ENCODE measurements at places on chromosomes 6 and 20. TPM values are rescaled to one million over a fixed set of nuclear protein-coding genes. Genes with fewer than 3 reads are reported as not detected.

DNA sequence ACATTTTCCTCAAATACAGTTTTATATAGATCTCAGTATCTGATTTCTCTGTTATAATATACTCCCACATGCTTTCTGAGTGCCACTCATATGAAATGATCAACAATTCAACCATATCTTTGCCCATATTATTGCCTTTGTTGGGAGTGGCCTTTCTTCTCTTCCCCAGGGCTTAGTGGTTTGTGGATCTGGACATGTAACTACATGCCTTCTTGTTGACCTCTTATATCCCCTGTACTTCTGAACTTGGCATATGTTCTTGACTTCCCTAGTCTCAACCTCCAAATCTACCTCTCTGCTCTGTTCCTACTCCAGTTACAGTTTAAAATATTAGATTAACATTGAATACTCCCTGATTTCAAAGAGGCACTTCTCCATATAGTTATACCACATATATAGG lies 34.3 kb upstream of the PRIM2 start:
- DNase-seq: no peak

GRCh38 chr20:21826976-21827375 lies 121.5 kb downstream of the PAX1 start:
- no peak for DNase-seq

DNA sequence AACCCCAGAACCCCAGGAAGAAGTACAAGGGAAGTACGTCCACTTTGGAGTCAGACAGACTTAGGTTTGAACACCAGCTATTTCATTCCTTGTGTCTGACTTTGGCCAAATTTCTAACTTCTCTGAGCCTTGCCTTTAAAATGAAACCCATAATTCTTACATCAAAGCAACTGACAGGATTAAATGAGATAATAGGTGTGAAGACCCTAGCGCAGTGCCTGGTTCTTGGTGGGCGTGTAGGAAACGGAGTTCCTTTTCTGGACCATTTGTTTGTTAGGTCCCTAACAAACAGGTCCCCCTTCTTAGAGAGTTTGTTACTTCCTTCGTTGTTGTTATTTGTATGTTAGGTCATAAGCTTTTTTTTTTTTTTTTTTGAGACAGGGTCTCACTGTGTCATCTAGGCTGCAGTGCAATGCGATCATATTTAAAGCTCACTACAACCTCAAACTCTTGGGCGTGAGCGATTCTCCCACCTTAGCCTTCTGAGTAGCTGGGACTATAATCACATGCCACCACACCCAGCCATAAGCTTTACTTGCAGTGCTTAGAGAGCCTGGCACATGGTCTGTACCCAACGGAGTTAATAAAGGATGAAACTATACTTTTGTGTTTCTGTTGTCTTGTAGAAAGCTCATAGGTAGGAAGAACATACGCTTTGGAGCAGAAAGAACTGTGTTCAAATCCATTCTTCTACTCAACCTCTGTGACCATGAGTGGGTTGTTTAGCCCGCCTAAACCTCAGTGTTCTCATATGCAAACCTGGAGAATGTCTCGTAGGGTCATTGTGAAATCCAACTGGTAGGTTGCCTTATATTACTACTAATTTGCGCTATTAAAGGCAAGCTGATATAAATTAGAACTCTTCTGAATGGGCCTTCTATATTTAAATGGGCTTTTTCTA lies 21.8 kb upstream of the MROH8 start:
- DNase-seq: no peak

GRCh38 chr6:9484091-9484490 lies 930.8 kb downstream of the TFAP2A start:
- no peak for DNase-seq

DNA sequence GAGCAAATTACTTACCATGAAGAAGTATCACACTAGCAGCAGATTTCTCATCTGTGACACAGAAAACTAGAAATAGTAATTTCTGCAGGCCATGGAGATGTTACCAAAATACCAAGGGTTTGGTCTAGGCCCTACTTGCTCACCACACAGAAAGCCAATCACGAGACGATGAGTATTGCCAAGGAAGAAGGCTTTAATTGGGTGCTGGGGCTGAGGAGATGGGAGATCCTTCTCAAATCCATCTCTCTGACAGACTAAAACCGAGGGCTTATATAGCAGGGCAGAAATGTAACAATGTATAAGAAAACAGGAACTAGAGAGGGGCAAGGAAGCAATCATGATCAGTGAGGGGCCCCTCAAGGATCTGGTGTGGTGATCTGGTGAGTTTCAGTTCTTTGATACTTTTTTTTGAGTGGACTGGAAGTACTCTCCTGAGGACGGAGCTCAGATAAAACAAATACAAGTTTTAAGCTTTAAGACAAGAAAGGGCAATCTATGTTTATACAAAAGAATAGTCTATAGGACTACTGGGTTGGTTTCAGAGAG lies 40.9 kb downstream of the RNF182 start:
- DNase-seq: no peak

GRCh38 chr6:43738877-43739641 lies 31.0 kb upstream of the VEGFA start:
- no peak for DNase-seq

GRCh38 chr6:20058121-20058905 lies 154.0 kb downstream of the MBOAT1 start:
- no peak for DNase-seq

ELOVL4 gene
- total RNA-seq: not detected

GRCh38 chr6:42979523-42980177 lies 669 bp upstream of the PEX6 start:
- no peak for DNase-seq

DNA sequence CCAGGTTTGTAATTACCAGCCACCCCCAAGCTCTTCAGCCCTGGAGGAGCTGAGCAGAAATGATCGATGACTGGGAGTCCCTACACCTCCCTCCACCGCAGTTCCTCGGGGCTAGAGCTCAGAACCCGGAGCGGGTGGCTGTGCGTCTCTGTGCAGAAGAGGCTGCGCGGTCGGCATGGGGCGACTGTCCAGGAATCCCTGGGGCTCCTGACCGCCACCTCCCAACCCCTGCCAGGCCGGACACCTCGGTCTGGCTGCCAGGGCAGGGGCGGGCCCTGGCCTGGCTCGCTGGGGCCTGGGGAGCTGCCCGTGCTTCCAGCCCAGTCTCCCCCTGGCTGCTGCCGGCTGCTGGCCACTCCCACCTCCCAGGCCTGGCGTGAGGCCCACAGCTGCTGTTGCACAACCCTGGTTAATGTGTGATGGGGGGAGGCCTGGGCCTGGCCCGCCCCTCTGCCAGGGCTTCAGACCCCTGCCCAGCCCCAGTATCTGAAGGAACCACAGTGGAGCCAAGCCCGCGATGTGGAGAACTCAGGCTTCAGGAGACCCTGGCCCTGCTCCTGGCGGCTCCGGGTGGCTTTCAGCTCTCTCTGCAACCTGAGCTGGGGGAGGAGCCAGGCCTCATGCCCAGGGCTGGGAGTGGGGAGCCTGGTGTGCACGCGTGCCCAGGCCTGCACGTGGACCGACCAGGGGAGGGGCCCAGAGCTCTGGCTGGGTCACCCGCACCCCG lies 1.2 kb downstream of the SLC2A4RG start:
- DNase-seq: peak; percentile 51

DNA sequence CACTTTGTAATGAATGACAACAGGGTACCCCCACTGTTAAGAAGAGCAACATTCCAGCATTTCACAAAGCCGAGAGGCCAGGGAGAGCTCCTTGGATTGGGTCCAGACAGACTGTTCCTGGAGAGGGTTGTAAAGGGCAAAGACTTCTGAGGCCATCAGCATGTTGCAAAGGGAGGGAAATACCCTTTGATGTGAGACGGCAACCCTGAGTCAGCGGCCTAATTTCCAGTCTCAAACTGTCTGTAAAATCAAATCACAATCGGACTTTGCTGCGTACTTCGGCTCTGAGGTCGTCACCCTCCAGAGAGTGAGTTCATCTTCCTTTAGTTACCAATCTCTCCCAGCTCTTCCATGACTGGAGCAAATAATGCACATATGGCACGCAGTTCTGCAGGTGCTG lies 101.0 kb upstream of the DTNBP1 start:
- DNase-seq: peak; percentile 90

- DNase-seq: no peak
Observed at GRCh38 chr6:21519642-21520041, 73.9 kb upstream of the SOX4 start.

DNA sequence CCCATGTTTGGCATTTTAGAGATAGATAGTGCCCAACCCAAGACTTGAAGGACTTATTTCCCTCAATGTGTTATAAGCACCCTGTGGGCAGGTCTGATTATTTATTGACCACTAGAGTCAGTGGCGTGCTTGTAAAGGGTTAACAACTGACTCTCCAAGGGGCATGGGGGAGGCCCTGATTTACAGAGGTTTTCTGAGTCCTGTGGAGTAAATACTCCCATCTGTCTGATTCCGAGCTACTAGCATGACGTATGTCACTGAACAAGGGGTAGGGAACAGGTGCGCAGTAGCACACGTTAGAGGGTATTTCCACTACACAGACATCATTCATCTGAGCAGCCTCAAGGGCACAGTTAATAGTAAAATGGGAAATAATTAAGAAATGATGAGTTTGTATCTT lies 17.4 kb upstream of the TRAM2 start:
- DNase-seq: no peak

MATN4 gene
- not detected for total RNA-seq

PDE10A gene
- 0.35 TPM for total RNA-seq

SNAI1 gene
- 1.1 TPM for total RNA-seq

DNA sequence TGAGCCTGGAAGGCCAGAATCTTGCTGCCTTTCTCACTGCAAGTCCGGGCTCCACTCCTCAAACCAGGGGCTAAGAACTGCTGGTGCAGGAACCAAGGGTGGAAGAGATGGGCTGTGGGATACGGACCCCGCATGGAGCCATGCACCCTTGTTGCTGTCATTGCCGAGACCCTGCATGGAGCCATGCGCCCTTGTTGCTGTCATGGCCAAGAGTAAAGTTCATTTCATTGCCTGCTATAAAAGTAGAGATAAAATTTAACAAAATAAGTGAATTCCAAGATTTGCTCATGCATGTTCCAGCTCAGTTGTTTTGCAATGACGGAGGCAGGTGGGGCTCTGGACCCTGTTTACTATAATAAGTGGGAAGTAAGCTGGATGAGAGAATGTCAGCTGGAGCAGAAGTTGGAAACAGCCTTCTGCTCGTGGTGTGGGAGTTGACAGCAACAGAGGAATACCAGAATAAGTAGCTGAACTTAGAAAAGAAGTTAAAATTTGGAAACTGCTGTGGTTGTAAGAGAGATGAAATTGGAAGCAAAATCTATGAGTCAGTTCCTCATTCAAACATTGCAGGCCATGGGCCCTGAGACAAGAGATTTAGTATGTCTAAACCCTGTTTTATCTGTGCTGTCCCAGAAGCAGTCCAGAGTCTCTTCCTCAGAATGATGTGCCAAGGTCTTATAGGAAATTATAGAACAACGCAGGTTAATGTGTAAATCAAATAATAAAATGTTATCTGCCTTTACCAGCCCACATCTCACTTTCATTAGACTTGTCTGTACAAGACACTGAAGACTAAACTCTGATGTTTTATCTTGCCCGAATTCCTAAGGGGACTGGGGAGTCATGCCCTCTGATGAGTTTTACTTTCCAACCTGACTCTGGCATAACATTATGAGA lies 15.8 kb upstream of the THBS2 start:
- no peak for DNase-seq

GRCh38 chr6:21383450-21384085 lies 210.0 kb upstream of the SOX4 start:
- DNase-seq: no peak

DNA sequence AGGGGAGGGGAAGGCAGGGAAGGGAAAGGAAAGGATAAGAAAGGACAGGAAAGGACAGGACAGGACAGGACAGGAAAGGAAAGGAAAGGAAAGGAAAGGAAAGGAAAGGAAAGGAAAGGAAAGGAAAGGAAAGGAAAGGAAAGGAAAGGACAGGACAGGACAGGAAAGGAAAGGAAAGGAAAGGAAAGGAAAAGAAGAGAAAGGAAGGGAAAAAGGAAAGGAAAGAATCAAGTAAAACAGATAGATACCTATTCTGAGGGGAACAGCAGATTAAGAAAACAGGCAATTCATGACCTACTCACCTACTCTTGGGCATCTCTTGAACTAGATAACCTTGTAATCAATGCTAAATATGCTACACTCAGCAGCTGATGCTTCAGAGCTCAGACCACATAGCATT lies 265.4 kb downstream of the SYNE1 start:
- DNase-seq: no peak

DNA sequence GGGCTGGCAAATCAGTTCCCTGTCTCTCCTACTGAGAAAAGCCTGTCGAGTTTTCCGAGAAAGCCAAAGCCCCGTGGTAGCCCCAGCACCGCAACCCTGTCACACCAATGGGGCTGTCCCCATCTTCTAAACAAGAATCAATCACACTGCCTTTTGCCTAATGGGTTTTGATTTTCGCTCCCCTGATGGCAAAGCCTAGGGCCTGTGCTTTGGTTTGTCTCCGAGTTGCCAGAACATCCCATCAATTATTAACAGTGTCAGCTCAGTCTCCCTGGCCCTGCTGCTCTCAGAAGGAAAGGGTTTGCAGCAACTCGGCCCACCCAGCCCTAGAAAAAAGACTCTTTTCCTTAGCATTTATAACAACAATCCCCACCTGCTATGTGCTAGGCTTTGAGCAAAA lies 4.2 kb downstream of the KCNB1 start:
- no peak for DNase-seq

DNA sequence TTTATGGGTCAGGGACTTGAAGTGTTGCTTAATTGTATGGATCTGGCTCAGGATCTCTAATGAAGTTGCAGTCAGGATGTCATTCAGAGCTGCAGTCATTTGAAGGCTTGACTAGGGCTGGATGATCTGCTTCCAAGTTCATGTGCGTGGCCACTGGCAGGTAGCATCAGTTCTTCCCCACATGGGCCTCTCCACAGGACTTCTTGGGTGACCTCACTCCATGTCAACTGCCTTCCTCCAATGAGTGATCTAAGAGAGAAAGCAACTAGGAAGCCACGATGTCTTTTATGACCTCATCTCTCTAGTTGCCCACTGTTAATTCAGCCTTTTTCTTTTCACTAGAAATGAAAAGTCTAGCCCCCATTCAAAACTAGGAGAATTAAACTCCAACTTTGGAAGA lies 104.1 kb downstream of the COL9A1 start:
- DNase-seq: no peak

DNA sequence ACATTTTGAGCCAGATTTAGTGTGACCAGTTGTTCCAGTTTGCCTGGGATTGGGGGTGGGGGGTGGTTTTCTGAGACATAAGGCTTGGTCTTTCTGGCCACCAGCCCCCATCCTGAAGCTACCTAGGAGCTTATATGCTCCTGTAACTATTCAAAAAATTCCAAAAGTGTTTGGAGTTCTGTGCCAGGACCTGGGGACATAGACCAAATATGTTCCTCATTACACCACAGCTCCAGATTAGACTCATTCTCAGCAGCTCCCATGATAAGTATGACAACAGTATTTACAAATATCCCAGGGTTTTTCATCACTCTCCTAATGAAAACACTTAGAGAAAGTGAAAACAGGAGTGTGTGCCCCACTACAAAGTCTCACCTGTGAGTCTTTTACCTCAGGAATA lies 37.8 kb upstream of the RNF144B start:
- no peak for DNase-seq

BCAS1 gene
- 51.5 TPM for total RNA-seq

DNA sequence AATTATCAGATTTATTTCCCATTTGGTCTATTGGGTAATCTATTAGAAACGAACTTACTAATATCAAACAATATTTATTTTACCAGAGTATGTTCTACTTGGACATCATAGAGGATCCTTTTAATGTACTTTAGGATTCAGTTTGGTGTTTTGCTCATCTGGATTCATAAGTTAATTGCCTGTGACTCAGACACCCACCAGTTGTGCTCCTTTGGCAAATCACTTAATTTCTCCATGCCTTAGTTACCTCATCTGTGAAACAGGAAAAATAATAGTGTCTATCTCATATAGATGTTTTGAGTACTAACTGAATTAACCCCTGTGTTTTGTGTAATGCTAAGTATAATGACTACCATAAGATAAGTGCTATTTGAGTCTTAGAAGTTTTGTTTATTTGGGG lies 292.1 kb downstream of the LAMA2 start:
- no peak for DNase-seq

All from Peyer's patch (tissue), 4 donors.